Stimulated activated CD8-positive, alpha-beta memory T cell treated with anti-CD3 and anti-CD28 coated beads, Interleukin-7, amount 100 ng/mL, for 1 hour (primary cell): ENCODE measurements at places on chromosomes 6 and 20.

DNA sequence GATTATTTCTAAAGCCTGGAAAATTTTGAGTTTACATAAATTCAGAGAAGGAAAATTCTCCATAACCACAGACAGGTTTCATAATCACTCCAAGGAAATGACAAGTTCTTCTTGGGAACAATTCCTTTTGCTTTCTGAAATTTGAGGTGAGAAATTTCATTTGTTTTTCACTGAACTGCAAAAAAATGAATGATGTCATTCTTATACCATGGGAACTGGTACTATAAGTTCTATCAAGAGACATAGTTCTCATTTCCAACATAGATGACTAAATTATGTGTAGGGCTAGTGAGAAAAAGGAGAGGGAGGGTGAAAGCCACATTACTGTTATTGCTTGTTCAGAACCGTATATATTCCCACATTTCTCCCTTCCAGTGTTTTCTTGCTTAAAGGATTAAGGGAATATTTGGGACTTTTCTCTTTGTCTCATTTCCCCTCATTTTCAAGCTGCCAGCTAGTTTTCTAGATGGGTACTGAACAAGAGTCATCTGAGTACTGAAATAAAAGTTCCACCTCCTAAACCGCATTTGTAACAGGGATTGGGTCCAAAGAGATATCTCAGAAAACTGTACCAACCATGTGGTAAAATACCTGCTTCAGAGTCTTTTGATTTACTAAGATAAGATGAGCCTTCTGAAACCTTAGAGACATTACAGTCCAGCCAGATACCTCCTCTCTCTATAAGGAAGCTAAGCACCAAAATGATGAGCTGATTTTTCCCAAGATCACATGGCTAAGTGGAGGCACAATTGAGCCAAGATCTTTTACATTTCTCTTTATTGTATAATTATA, 144.3 kb upstream of the PRDM1 start:
- no peak for DNase-seq

DNA sequence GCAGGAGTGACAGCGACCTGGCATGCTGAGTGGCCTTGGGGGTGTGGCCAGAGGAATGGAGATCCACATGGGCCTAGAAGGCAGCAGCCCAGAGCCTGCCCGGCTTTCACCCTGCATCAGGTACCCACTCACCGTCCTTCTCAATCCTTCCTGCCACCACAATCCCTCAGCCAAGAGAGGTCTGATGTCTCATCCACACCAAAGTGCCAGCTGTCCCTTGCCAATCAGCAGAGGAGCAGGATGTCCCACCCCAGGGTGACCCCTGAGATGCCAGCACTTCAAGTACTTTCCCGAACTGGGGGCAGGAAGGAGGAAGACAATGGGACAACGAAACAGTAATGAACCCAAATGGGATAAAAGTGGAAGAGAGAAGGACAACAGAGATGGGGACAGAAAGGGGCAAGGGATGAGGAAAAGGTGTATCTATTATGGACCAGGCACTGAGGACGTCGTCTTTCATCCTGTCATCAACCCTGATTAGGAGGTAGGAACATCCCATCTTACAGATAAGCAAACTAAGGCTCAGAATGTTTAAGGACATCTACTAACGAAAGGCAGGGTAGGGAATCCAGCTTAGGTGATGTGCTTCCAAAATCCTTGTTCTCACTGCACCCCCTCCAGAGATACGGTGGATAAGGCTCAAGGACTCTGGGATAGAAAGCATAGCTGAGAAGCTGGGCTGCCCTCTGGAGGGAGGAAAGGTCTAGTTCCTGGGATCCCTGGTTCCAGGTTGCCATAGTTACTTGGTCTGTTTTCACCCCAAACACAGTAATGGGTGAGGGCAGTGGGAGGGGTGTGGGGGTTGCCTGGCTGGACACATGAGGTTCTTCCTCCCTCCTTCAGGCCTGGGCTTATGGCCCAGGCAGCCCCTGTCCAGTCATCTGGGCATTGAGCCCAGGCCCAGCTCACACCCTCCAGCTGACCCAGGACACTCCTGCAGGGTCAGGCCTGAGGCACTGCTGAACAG, 4.5 kb upstream of the TNXB start:
- no peak for DNase-seq

GRCh38 chr6:110089323-110089722, 90.1 kb downstream of the WASF1 start:
- no peak for DNase-seq

GRCh38 chr6:51996296-51996947, 91.0 kb downstream of the PKHD1 start:
- DNase-seq, result no peak

- DNase-seq, result no peak
These were observed 112.6 kb downstream of the SASH1 start for GRCh38 chr6:148455225-148455624.

GRCh38 chr20:49831770-49832631, 19.4 kb downstream of the SLC9A8 start:
- no peak for DNase-seq

DNA sequence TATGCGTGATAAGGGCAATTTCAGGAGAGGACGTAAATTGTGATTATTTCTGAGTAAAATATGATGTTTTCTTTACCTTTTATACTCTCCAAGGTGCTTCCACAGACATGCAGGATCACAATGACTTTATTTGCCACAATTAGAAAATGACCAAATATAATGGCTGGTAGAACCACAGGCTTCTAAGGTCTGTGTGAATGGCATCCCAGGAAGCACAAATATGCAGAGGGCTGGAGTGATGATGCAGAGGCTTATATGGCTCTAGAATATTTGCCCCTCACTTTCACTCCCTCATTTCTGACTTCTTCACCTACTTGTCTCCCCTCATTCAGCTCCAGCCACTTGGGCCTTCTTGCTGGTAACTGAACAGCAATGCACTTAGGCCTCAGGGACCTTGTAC, 502.1 kb upstream of the MAP3K7 start:
- no peak for DNase-seq

- DNase-seq, result no peak
These were observed 154.3 kb upstream of the SNX9 start for GRCh38 chr6:157668713-157669112.

- no peak for DNase-seq
These were observed 300.6 kb upstream of the ECI2 start for GRCh38 chr6:4435981-4436445.

GRCh38 chr6:113457198-113457597, 399.9 kb upstream of the MARCKS start:
- no peak for DNase-seq

DNA sequence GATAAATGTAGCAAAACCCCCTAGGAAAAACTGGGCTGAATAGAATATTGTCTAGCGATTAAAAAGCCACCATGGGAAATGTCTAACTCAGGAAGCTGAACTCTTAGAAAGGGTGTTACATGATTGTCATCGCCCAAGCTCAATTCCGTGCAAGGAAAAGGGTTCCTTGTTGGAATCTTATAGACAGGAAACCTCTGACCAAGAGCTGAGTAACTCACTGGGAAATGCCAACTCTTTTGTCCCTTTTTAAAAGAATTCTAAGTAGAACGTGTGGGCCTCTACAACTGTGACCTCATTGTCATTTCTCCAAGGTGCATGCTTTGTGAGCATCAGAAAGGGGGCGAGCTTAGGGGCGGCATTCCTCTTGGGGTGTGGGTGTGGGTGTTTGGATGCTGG, 88.1 kb downstream of the SYNJ2 start:
- DNase-seq, result no peak

DNA sequence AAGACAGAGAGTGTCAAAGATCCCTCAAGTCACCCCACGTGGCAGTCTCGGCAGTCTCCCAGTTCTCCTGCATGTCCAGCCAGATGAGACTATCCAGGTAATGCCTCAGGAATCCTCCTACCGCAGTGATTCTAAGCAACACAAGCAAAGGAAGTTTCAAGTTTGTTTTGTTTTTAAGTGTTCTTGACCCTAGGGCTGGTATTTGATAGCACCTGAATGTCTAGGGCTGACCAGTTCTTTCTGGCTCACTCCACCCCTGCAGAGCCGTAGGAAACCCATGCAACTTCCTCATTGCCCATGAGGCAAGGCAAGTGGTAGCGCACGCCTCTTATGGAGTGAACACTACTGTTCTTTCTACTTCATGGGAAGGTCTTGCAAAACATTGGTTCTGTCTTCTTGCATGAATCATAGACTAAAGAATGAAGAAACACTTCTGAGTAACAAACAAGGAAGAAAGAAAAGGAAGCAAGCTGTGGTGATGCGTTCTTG, 24.8 kb upstream of the FOXQ1 start:
- DNase-seq, result no peak

DNA sequence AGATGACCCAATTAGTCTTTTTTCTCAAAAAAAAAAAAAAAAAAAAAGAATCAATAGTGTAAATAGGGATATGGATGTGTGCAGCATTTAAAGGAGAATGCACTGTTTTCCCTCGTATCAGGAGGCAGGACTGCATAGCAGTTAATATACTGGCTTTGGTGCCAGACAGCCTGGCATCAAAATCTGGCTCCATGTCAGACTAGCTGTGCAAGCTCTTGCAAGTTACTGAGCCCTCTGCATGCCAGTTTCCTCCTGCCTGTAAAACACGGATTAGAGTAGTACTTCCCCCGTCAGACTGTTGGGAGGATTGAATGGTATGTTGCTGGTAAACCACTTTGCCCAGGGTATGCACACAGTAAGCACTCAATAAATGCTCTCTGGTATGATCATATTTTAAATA, 594.2 kb upstream of the CHD6 start:
- DNase-seq, result no peak

GRCh38 chr6:132931936-132932514, 117.7 kb downstream of the RPS12 start:
- DNase-seq, result no peak

DNA sequence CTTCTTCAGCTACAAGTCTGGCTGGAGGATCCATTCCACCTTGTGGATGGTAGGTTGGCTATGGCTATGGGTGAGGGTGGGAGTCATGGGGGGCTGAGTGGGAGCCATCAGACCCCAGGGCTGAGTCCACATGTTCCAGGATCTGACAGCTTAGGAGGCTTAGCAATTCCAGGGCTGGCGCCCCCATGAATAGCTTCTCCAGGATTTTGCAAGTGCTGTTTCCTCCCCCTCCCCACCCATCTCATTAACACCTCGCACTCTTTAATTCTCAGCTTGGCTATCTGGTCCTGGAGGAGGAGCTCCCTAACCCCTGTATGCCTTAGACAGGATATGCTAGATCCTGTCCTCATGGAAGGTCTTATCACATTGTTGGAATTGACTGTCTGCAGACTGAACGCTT, 39.0 kb upstream of the ANGPT4 start:
- DNase-seq, result no peak

- no peak for DNase-seq
These were observed 21.7 kb downstream of the CPNE1 start for GRCh38 chr20:35643045-35643444.

- no peak for DNase-seq
These were observed 292.3 kb downstream of the RFPL4B start for GRCh38 chr6:112639391-112639831.

DNA sequence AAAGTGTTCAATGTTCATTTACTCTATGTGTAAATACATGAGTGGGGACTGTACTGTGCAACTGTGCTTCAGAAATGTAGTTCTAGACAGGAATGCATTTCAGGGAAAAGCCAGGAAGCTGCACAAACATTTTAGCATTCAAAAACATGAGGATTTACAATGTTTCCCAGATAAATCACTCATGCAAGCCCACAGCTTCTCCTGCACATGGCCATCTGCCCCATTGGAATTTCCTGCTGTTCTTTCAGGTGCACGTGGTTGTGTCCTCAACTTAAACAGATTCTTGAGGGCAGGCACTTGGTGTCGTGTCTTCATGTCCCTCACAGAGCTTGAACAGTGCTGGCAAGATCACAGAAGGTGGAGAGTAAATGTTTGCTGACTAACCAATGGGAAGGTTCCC, 101.5 kb downstream of the UNC5CL start:
- DNase-seq, result no peak
